GM23248 (cell line): ENCODE measurements at places on chromosomes 3 and 15. TPM values are rescaled to one million over a fixed set of nuclear protein-coding genes. Genes with fewer than 3 reads are reported as not detected.

DNA sequence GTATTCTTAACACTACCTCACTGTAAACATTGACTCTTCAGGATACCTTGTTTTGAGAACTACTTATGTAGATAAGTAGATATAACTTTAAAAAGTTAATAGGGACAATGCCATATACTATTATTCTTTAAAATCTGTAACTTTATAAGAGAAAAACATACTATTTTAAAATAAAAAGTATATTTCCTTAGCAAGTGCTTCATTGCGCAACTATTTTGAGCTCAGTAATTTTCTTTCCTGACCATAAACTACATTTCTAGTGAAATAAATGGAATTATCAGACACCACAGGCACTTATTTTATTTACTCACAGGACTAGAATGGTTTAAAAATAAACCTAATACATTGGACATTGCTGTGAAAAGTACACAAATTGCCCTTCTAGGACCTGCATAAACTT lies 764.4 kb upstream of the LMCD1 start:
- no peak for DNase-seq

DNA sequence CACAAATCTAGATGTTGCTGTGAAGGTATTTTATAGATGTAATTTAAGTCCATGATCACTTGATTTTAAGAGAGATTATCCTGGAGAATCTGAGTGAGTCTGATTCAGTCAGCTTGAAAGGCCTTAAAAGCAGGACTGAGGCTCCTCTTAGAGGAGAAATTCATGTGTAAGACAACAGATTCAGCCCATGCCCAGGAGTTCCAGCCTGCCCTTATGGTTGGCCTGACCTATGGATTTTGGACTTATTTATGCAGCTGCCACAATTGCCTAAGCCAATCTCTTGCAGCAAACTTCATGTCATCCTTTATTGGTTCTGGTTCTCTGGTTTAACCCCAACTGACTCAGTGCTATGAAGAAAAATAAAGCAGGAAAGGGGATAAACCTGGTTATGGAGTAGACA lies 296.5 kb upstream of the RASGRP1 start:
- no peak for DNase-seq

GRCh38 chr3:21390136-21390535 lies 360.9 kb downstream of the ZNF385D start:
- DNase-seq, result peak; percentile 95

Gene LRRC57
- polyA plus RNA-seq, result 14.1 and 14.4 TPM in 2 replicates

DNA sequence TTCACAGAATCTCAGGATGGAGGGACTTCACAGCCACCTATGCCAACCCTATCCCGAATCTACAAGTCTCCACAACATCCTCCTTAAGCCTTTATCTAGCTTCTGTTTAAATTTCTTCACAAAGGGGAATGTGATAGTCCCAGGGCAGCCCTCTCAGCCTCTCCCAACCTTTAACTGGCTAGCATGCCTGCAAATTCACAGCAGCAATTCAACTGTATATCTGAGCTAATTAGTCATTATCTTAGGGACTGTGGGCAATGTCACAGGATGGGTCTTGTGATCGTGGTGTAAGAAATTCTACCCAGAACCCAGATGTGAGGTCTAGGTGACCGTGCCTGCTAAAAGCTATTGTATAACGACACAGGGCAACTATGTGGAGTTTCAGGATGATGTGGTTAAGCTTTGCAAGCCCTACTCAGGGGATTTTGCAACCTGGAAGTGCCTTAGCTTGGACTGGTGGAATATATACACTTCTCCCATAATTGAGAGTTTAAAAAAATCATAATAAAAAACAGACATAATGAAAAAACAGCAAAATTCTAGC lies 65.5 kb upstream of the FBN1 start:
- DNase-seq, result no peak

DNA sequence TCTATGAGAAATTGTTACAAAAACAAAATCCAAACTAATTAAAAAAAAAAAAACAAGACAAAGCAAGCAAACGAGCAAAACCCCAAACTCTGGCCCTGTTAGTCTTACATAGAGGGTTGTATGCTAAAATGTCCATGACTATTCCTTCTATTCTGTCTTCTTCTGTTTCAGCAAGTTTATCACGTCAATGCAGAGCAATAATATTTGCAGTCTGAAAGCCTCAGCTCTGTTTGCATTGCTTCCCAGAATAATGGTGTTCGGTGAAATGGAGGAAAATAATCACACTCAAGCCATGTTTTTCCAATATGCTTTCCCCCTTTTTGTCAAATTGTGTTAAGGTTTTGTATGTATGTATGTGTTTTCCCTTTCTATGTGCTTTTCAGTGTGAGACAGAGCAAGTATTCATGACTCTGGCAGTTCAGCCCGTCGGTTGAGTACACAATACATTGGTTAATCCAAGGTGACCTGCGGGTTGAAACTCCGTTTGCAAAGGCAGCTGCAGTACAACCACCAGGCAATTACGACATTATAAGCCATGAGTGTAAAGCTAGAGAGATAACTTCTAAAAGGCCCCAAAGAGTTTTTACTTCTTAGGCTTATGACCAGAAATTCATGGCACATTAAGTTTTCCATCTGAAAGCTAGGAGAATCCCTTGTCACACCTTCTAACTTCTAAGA lies 34.9 kb upstream of the MAGI1 start:
- no peak for DNase-seq

GRCh38 chr3:64392001-64392400 lies 166.7 kb upstream of the PRICKLE2 start:
- peak; percentile 60 for DNase-seq

GRCh38 chr3:177343122-177343625 lies 145.9 kb upstream of the TBL1XR1 start:
- DNase-seq, result no peak

- DNase-seq, result no peak
These were observed 31.4 kb upstream of the PLXNA1 start for GRCh38 chr3:126951561-126951960.

- no peak for DNase-seq
These were observed 6.7 kb downstream of the KLHL40 start for GRCh38 chr3:42691816-42692666.

DNA sequence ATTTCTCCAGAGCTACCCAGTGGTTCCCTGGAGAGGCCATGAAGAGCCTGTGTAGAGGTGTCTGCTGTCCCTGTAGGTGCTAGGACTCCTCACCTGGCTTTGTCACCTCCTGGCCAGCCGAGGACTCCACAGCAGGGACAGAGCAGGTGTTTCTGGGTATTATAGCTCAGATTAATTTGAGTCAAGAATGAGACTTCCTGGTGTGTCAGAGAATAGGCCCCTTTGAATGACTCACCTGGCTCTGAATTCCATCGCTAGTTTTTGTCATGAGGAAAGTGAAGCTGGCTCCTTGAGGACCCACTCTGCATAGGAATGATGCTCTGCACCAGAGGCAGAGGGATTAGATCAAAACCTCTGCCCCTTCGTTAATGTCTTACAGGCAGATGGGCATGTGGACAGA lies 167.5 kb upstream of the TOPAZ1 start:
- DNase-seq, result no peak

GRCh38 chr15:78937132-78937739 lies 7.6 kb downstream of the CTSH start:
- DNase-seq, result no peak

Gene CHST13
- 0.11 TPM in 1 of 2 replicates, not detected in the other for polyA plus RNA-seq

DNA sequence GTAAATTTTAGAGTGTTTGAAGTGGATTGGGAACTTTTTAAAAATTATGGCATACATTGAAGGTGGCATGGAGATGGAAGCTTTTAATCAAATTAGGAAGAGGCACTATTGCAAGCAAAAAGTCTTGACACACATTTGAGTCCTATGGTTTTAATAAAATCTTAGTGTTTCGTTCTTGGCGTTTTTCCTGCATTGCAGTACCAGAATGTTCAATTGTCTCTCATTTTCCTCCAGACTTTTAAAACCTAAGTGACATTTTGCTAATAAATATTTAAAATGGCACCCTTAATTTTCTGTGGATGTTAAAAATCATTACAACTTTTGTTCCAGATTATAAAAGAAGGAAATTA lies 2.2 kb downstream of the TGFBR2 start:
- peak; percentile 32 for DNase-seq

- no peak for DNase-seq
These were observed 132.1 kb downstream of the FEZF2 start for GRCh38 chr3:62241279-62241678.

DNA sequence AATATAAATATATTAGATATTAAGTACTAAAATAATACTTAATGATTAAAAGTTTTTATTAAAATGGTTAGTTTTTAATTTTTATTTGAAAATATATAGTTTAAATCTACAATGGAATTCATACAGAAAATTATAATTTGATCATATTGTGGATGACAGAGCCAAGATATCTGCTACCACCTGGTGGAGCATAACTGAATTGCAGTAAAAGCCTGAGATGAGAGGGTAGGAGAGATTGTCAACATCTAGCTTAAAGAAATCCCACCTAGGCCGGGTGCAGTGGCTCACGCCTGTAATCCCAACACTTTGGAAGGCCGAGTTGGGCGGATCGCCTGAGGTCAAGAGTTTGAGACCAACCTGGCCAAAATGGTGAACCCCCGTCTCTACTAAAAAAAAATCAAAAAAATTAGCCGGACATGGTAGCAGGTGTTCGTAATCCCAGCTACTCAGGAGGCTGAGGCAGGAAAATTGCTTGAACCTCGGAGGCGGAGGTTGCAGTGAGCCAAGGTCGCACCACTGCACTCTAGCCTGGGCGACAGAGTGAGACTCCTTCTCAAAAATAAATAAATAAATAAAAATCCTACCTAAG lies 25.1 kb upstream of the CSTA start:
- DNase-seq, result no peak

- DNase-seq, result peak; percentile 13
These were observed 5.1 kb downstream of the HPS3 start for GRCh38 chr3:149134575-149134974.

Gene BFSP2
- polyA plus RNA-seq, result not detected in 2 replicates

- no peak for DNase-seq
These were observed 162.2 kb downstream of the PLD1 start for GRCh38 chr3:171648069-171648468.

DNA sequence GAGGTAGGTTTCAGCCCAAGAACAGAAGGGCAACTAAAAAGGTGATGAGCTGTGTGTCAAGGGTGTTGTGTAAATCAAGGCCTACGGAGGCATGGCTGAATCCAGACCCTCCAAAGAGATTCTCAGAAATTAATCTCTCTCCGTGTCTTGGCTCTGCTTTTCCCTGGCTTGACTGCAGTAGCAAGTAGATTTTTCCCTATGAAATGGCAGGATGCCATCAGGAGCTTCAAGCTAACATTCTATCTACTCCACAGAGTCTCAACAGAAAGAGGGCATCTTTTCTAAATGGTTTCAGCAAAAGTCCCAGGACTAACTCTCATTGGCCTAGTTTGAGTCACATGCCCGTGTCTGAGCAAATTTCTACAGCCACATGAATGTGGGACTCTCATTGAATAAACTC lies 58.3 kb downstream of the LSM3 start:
- no peak for DNase-seq

Gene SEMA7A
- polyA plus RNA-seq, result 41.2 and 42.3 TPM in 2 replicates

Gene AEN
- 22.3 and 23.9 TPM in 2 replicates for polyA plus RNA-seq

GRCh38 chr3:154786724-154787123 lies 293.4 kb upstream of the MME start:
- DNase-seq, result no peak

GRCh38 chr3:55194376-55194775 lies 266.5 kb upstream of the LRTM1 start:
- no peak for DNase-seq

Gene SMAD6
- polyA plus RNA-seq, result 3.5 and 3.6 TPM in 2 replicates

Gene SEMA6D
- 0.86 and 1.1 TPM in 2 replicates for polyA plus RNA-seq

DNA sequence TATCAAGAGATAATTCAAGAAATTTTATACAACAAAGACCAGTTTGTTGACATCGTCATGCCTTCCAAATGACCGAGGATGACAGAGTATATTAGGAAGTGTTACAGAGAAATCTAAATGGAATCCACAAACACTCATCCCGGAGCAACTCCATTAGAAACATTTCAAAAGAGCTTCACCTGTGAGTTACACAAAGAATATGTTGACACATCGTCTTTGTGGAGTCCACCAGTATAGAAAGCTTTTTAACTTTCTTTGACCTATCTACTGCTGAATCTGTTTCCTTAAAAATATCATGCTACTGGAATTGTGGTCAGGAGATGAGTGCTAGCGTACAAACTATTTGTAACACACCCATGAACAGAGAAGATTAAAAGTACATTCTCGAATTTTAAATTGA lies 130.4 kb downstream of the SUCLG2 start:
- DNase-seq, result peak; percentile 75

DNA sequence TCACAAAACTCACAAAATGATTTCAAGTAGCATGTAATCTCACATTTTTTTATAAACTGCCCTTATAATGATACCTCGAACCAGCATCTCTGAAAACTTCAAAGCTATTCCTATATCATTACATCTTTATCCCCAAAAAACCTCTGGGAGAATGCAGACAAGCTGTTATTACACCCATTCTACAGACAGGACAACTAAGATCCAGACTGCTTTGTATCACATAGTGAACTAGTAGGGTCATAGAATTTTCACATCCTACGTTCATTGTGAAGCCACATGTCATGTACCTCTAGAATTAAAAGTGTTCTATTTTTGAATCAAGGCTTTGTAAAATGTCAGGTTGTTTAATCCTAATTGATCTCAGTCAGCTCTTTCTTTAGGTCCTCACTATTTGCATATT lies 98.7 kb upstream of the RAP2B start:
- DNase-seq, result no peak

DNA sequence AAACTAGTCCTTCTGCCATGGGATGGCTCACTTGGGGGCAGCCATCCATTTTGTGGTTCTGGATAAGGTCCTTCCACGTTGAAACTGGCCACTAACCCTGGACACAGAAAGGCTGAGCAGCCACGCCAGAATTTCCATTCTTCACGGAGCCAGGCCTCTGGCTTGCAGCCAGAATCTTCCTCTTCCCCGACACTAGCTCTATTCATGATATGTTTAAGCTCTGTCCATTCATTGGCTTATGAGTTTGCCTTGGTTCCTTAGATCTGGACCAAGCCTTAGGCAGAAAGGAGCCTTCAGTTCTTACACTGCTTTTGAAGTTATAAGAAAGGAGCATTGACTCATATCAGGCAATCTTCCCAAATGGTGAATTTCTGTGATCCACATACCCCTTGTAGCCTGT lies 288.4 kb upstream of the GOLGA6L4 start:
- DNase-seq, result no peak

DNA sequence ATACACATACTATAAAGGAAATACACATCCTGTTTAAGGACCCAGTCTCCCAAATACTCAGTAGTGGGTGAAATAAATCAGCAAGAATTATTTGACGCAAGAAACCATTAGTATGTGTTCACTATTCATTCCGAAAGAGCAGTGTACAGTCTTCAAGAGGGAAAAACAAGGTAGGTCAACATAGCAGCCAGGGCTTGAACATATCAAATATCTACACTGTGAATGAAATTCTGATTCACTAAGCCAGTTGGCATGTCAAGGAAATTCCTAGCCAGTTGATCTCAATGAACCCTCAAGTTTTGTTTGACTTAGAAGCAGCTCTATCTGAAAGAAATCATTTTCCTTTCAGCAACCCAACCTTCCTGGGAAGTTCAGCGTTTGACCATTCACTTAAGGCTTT lies 99.0 kb downstream of the CNTN3 start:
- no peak for DNase-seq

DNA sequence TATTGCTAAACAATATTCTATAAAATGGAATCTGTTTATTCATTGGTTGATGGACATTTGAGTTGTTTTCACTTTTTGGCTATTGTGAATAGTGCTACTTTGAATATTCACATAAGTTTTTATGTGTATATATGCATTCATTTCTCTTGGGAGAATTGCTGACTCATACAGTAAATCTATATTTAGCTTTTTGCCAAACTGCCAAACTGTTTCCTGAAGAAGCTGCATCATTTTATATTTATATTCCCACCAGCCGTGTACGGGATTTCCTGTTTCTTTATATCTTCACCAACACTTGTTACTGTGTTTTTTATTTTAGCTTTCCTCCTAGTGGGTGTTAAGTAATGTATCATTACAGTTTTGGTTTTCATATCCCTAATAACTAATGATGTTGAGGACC lies 12.5 kb upstream of the TCAIM start:
- DNase-seq, result peak; percentile 57
